ENCODE measurements at places on chromosomes 6 and 20.

DNA sequence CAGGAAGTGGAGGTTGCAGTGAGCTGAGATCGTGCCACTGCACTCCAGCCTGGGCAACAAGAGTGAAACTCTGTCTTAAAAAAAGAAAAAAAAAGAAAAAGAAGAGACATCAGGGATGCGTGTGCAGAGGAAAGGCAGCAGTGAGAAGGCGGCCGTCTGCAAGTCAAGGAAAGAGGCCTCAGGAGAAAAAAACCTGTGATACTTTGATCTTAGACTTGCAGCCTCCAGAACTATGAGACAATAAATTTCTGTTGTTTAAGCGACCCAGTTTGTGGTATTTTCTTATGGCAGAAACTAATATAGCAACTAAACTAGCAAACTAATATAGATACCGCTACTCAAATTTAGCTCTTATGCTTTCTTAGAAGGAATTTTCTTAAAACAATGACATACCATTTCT is 36.1 kb downstream of the FGD2 start:
- no peak for DNase-seq

DNA sequence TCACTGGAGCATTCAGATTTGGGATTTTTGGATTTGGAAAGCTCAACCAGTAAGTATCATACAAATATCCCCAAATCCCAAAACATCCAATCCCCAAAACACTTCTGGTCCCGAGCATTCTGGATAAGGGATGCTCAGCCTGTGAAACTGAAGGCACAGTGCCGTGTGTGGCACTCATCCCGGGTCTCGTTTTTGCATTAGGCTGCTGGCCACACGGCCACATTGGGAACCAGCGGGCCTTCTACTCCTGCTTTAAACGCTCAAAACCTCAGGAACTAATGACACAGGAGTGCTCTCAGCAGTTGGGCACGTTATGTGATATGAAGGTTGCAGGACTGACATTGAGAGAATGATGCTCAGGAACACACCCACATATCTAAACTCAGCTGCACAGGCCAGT is 35.6 kb downstream of the PSMG4 start:
- DNase-seq = no peak

DNA sequence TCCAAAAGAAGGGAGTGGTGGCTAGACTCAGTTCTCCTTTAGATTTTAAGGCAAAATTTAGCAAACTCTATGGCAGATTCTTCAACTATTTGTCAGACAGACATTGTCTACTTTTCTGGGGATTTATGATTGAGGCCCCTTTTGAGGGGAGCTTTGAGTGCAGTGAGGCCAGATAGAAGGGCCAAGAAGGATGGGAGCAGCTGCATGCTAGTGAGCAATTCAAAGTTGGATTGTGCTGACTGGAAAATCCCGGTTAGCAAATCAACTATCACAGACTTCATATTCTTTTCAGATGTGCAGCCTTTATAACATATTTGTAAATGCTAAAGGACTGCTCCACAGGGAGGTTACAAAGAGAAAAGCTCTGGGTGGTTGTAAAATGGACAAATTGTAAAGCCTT is 35.0 kb upstream of the ESR1 start:
- no peak for DNase-seq

DNA sequence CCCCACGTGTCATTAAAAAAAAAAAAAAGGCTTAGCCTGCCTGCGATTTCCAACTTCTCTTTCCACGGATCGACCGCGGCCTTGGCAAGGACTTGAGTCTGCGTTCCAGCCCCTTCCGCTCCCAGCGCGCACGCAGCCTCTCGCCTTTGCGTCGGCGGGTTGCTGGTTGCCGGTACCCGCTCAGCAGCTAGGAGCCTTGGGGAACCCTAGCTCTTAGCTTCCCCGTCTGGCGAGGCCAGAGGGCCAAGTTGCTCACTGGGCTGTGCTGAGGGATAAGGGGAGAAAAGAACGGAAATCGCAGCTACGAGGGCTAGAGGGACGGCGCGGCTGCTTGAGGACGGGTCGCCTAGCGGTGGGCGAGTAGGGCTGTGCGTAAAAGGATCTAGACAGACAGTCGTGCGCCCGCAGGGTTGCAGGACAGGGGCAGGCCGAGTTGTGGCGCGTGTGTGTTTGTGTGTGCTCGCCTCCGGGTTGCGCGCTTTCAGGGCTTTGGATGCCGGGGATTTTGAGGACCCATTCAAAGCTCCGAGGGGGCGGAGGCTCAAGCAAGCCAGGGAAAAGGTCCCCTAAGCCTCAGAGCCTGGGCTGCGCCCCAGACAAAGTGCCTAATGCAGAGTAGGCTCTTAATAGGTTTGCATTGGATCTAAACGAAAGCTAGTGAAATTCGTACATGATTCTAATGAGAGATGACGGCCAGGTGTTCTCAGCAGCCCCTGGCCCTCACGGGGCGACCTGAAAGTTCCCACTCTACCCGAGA is 40.5 kb upstream of the OSTM1 start:
- no peak for DNase-seq

DNA sequence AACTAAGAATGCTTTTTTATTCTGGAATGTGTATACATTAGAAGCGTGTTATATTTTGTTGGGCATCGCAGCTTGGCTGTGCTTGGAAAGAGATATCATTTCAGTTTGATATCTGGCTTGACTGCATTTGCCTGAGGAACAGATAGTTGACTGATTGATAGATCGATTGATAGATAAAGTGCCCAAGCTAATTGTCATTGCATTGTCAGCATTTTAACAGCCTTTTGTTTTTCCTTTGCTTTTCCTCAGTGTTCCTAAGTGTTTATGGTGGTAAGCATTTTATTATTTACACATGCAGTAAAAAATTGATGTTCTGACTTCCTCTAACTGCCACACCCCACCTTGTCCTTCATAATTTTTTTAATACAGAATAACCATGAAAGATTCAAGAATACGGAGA is 180.9 kb upstream of the GRIK2 start:
- no peak for DNase-seq

- no peak for DNase-seq
These were observed 84.3 kb downstream of the OPRM1 start for GRCh38 chr6:154123155-154123956.

DNA sequence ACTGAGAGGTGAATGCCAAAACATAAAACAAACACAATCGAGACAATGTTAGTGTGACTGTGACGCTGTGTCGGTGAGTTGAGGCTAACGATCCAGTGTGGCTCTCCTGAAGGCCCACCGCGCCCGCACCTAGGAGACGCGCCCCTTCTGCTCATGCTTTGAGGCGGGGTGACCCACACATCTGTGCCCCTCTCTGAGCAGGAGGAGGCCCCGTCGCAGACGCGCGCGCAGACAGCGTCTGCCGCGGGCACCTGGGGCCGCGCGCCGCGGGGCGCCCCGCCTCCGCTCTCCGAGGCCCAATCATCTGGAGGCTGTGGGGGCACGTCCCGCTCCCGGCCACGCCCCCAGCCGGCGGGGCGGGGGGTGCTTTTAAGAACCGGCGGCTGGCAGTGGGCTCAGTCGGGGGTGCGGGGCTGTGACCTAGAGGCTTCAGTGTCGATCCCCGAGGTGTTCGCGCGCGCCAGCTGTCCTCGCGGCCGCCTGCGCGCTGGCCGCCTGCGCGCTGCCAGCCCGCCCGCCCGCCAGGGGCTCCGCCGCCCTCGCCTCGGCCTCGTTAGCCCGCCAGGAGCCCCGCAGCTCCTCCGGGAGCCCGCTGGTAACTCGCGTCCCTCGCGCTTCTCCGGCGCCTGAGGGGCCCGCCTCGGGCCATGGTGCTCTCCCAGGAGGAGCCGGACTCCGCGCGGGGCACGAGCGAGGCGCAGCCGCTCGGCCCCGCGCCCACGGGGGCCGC is at the start of gene SLC16A10:
SLC16A10 (plus strand) TSS at position 398 of the 730 bp plus-strand sequence; CDS start at position 648, 250 bp downstream.
- DNase-seq = peak; percentile 44

DNA sequence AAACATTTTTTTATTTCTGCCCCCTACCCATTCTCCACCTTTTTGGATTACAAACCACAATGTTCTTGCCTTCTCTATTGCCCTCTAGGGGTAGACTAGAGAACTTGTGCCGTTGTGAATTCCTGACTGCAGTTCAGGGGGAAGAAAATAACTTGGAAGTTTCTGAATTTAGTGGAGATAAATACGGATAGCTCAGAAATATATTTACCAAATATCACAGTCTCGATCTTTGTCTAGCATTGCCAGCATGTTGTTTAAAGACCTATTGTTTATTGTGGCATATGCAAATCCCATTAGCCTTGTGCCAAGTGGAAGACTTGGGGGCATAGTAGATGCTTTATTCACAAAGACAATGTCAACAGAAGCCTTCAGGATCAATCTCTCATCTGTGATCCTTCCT is 154.1 kb upstream of the MMS22L start:
- DNase-seq = peak; percentile 21

DNA sequence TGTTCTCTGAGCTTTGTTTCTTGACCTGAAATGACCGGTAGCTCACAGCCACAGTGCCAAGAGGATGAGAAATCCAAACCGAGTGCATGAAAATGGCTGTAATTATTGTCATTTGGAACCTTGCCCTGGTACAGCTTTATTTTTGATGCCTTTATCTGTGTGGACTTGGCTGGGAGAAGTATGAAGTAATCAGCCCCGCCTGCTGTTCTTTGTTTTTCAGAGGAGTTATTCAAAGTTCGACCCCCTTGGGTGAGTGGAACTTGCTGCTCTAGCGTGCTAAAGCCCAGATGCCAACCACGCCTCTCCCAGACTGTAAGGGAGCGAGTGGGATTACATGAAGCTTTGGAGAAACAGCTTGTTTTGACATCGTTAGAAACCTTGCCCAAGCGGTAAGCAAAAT is 48.3 kb downstream of the ECT2L start:
- no peak for DNase-seq

DNA sequence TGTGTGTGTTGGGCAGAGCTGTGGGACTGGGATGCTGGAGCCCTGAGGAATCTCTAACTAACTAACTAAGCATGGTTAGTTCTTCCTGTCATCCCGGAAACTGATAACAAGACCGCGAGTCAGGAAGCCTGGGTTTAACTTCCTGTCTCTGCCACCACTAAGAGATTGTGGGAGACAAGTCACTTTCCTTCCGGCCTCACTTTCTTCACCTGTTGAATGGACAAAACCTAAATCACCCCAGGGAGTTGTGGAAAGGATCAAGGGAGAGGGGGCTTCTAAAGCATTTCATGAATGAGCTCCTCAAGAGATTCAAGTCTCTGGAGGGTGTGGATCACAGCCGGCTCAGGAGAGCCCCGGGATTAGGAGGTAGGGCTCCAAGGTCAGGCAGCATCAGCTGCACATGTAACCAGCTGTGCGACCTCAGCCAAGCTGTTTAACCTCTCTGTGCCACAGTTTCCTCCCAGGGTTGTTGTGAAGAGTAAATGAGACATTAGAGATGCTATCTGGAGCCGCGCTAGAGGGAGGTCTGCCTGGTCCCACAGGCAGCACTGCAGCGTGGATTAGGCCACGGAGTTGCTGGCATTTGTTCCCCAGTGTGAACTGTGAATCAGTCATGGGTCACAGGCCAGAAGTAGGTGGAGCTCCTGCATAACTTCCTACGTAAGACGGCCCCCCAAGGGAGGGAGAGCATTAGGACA is 105.1 kb downstream of the TOX2 start:
- no peak for DNase-seq

DNA sequence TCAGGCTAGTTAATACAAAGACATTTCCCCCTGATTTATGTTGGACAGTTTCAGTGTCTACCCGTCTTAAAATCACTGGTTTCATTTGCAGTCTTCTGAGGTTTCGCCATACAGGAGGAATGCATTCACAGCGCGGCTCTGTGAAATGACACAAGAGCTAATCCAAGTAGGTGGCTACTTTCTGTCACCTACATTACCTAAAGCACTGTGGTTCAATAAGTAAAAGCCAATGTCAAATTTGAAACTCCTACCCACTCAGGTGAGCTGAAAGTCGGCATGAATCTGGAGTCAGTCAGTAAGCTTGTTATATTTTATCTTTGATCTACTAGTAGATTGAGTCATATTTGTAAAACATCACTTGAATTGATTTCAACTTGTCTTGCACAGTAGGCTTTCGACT is 370.8 kb downstream of the LAMA2 start:
- no peak for DNase-seq

DNA sequence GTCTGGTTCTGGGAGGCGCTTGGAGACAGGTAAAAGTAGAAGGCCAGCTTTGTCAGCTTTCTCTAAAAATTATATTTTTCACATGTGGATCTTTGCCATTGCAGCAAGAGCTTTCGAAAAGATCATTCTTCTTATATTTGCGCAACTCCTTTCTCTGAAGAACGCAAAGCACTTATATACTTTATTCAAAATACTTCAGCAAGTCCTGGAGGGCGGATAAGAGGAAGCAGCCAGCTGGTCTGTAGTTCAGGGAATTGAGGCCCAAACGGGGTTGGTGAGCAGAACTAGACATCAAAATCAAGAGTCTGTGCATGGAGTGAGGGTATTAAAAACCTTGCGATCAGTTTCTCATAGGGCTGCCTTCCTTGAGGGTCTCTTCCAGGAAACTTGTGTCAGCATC is 182.3 kb downstream of the DTNBP1 start:
- DNase-seq = no peak

- DNase-seq = no peak
These were observed 128.8 kb downstream of the QKI start for GRCh38 chr6:163543321-163543720.

DNA sequence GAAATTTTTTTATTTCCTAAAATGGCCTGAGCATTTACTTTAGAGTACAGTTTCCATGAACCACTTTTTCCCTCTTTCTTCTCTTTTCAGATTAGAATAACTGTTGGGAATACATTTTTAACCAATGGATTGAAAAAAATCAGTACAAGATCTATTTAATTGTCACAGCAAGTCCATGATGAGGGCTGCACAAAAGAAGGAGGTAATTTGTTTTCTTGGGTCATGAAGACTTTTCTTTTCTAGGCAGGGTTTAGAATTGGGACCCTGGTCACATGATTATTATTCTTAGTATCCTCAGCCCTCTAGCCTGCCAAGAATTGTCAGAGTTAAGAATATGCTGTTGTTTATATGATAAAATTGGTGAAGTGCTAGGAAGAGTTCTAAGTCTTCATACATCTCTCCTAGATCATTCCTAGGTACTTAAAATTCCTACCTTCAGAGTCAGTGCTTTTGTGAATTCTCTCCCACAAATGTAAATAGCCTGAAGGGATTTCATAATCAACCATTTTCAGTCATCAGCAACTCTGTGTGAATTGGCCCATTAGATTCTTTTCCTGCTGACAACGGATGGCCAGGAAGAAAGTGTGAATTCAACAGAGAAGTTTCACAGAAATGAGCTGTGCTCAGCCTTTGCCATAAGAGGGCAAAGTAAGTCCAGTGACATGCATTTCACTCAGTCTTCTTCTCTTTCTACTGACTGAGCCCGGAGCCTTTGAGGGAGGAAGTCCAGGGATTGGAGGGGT is 32.4 kb upstream of the TPBG start:
- DNase-seq = peak; percentile 70

DNA sequence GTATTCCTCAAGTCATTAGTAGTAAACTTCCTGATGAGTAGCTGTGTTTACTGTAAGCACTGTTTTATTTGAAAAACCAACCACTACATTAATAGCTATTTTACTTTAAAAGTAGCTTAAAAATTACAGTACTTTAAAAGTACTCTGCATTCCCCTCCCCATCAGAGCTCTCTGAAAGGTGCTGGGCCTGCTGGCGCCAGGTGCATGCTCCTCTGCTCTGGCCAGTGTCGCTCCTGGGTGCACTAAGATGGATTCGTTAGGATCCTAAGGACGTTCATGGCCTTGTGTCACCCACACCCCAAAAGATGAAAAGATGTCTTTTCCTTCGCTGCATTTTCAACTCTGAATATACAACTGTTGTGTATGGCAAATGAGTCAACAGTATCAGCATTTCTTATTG is 43.9 kb upstream of the KIF25 start:
- no peak for DNase-seq

- peak; percentile 52 for DNase-seq
These were observed 4.0 kb upstream of the SPATS1 start for GRCh38 chr6:44338228-44339122.

- no peak for DNase-seq
These were observed 167.5 kb downstream of the CD83 start for GRCh38 chr6:14284969-14285590.

GRCh38 chr20:61764471-61765025 is 301.1 kb downstream of the TAF4 start:
- no peak for DNase-seq
